ENCODE measurements at places on chromosomes 12 and 14. TPM values are rescaled to one million over a fixed set of nuclear protein-coding genes. Genes with fewer than 3 reads are reported as not detected.

The MORN3 gene
- total RNA-seq, result 0.65 TPM

The STYK1 gene
- total RNA-seq, result 0.14 TPM

The GARIN6 gene
- not detected for total RNA-seq

The KIAA0586 gene
- total RNA-seq, result 10.7 TPM

The SERPINA12 gene
- total RNA-seq, result not detected

The FGF23 gene
- not detected for total RNA-seq

The GTF2A1 gene
- 19.5 TPM for total RNA-seq

The MIP gene
- total RNA-seq, result not detected

The ERP29 gene
- 104 TPM for total RNA-seq

The ATF7IP gene
- total RNA-seq, result 12.9 TPM

The RXYLT1 gene
- total RNA-seq, result 13.7 TPM

The BRMS1L gene
- total RNA-seq, result 2.3 TPM

The PPP1R1A gene
- not detected for total RNA-seq

The METTL3 gene
- total RNA-seq, result 41.5 TPM
